ENCODE measurements at places on chromosomes 5 and 9.

- DNase-seq, result no peak
Observed at GRCh38 chr9:110802416-110803035, 133.9 kb downstream of the MUSK start.

GRCh38 chr5:91390268-91390667, 7.2 kb upstream of the ARRDC3 start:
- DNase-seq, result no peak

DNA sequence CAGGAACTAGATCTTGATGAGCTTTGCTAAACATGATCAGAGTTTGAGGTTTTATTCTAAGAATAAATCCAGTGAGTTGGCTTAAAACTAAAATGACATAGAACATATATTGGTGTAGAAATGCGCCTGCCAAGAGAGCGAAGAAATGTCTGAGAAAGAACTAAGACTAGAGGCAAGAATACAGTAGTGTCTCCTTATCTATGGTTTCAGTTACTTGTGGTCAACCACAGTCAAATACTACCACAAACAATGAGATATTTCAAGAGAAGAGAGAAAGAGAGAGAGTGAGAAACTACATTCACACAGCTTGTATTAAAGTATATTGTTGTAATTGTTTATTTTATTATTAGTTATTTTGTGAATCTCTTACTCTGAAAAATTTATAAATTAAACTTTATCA, 254.4 kb upstream of the CDH10 start:
- DNase-seq, result no peak

DNA sequence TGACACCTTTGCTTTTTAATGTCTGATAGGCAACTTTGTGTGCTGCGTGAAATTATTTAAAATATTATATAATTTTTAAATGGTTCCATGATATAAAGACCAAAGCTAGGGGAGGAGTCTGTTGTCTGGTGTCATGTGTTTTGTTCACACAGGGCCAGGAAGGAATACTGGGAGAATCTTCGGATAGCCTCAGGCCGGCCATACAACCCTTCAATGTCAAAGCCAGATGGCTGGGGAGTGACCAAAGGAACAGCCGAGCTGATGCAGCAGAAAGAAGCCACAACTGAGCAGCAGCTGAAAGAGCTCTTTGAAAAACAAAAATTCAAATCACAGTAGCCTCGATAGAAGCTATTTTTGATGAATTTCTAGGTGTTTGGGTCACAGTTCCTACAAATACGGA, 19.2 kb downstream of the BHMT start:
- no peak for DNase-seq

GRCh38 chr9:135394131-135394530, 85.5 kb upstream of the PPP1R26 start:
- no peak for DNase-seq

- DNase-seq, result no peak
Observed at GRCh38 chr5:92741906-92742305, 839.1 kb downstream of the NR2F1-AS1 start.

- DNase-seq, result no peak
Observed at GRCh38 chr9:8429768-8430167, 630.2 kb upstream of the DMAC1 start.

- no peak for DNase-seq
Observed at GRCh38 chr9:100125910-100126309, 26.9 kb downstream of the INVS start.

DNA sequence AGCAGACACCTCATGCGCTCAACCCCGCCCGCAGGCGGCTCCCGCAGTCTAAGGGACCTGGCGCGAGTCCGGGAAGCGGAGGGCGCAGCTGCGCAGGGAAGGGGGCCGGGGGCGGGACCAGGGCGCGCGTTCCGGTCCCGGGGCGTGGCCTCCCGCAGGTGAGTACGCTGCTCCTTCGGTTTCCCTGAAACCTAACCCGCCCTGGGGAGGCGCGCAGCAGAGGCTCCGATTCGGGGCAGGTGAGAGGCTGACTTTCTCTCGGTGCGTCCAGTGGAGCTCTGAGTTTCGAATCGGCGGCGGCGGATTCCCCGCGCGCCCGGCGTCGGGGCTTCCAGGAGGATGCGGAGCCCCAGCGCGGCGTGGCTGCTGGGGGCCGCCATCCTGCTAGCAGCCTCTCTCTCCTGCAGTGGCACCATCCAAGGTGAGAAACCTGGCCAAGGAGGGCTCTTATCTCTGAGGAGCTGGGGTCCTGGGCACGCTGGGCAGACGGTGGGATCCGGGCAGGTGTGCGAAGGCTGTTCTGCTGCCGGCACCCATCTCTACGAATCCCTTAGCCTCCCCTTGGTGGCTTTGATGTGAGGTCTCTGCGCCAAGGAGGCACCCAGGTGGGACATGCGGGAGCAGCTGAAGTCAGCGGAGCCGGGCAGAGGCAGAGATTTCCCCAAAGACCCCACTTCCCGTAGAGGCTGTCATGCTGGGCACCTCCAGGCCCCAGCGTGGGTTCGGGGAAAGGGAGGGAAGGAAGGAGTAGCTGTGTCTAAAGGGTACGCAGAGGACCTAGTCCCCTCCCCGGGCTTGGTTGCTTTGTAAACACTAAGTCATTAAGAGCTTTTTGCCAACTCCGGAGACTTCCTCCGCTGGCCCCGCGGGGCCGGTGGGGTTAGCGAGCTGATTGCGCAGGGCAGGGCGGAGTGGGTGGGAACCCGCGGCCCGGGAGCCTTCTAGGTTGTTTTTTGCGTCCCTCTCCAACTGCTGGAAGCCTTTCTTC, at the start of gene F2RL1:
TSS of gene F2RL1 (plus strand) at position 187 of the 988 bp plus-strand sequence. CDS start at position 340, 153 bp downstream.
- no peak for DNase-seq

- DNase-seq, result no peak
Observed at GRCh38 chr5:151006704-151007334, 13.6 kb upstream of the GPX3 start.

GRCh38 chr9:134630861-134631260, 10.7 kb upstream of the COL5A1 start:
- no peak for DNase-seq

DNA sequence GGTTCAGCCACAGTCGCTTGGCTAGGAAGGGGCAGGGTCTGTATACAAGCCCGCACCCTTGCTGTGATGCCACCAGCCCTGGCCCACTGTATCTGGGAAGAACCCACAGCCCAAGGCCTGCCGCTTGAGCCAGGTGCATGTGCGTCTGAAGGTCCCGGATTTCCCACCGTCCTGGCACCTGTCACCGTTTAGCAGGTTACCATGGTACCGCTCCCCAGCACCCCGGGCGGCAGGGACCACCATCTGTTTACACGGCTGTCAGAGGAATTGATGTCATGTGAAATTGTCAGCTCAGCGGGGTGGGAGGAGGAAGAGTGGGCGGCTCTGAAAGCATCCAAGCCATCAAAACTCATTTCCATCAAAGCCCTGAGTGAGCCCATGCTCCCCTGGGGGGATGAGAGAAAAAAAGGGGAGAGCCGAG, 92.7 kb downstream of the HRH2 start:
- DNase-seq, result no peak

DNA sequence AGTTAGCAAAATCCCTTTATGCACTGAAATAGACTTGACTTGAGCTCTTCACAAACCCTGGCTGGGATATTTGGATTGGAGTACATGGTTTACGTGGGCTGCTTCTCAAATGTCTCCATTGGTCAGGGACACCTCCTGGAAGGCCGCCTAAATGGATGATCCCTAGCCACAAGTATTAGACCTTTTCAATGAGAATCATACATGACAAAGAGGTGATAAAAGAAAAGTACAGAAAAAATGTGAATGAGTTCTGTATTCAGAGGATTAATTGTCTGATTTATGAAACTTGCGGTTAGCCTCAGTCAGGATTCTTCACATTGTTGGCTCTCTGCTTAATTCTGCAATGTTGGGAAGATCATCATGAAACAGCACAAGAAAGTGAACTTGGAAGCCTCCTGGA, 752.8 kb upstream of the ADAMTS16 start:
- no peak for DNase-seq

DNA sequence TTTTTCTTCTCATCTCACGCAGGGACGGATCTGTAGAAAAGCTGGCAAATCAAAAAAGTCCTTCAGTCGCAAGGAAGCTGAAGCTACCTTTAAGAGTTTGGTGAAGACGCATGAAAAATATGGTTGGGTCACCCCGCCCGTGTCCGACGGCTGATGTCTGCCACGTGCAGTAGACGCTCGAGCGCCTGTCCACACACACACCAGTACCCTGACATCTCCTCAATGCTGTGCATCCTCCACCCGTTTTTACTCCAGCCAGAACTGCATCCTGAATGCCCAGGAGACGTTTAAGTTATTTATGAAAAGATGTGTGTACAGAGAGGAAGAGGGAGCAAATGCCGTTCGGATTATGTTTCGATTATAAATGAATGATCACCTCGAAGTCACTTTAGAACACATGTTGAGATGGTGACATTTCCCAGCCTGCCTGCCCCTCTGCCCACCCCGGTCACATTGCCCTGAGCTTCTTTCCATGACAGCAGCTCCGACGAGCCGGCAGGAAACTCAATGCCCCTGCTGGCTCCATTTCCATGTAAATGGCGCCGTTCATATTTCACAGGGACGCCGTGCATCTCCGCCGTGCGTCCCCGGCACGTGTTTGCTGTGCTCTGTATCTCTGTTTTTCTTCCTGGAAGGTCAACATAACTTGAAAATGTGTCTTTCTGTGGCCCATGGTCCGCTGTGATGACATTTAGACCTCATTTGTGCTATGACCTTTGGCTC, 42.7 kb downstream of the UBE2QL1 start:
- no peak for DNase-seq

- DNase-seq, result no peak
Observed at GRCh38 chr9:135104761-135105160, 17.3 kb downstream of the OLFM1 start.

- no peak for DNase-seq
Observed at GRCh38 chr5:142550471-142550870, 135.4 kb downstream of the FGF1 start.

DNA sequence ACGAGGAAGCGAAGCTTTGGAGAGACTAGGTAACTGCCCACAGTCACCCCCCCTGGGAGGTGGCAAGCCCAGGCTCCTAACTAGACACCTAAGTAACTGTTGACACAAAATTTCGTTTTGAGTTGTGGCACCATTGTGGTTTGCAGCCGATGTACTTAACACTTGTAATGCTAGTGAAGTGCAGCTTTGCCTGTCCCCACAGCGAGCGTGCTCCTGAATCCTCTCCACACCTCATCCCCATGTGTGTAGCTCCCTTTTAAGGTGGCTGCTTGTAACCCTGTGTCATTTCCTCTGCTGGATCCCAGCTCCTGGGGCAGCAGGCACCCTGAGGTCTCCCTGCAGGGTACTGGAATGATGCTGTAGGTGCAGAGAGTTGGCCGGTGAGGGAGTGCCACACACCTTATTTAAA, 114.9 kb downstream of the TRIO start:
- DNase-seq, result no peak

GRCh38 chr9:34562135-34562745, 27.3 kb downstream of the CNTFR start:
- no peak for DNase-seq

- no peak for DNase-seq
Observed at GRCh38 chr5:170523142-170523551, 19.3 kb downstream of the KCNIP1 start.

All from glomerular endothelial cell (primary cell).